ENCODE measurements at places on chromosomes 6 and 20.
A peak's percentile ranks its signal among the peaks of the same experiment; 100 is the strongest.

DNA sequence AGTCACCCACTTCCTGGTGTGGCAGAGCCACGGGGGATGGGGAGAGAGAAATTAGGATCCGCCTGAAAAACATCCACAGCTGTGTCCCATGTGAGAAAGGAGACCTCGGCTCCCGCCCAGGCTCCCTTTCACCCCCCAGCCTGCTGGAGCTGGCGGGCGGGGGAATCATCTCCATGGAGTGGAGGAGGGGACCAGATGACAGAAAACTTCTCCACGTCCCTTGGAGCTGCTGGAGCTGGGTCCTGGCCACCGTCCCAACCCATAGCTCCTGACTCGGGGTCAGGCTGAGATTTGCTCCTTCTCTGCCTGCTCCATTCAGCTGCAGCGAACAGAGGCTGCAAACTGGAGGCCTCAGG lies 113.8 kb downstream of the CEBPB start:
- no peak for DNase-seq

DNA sequence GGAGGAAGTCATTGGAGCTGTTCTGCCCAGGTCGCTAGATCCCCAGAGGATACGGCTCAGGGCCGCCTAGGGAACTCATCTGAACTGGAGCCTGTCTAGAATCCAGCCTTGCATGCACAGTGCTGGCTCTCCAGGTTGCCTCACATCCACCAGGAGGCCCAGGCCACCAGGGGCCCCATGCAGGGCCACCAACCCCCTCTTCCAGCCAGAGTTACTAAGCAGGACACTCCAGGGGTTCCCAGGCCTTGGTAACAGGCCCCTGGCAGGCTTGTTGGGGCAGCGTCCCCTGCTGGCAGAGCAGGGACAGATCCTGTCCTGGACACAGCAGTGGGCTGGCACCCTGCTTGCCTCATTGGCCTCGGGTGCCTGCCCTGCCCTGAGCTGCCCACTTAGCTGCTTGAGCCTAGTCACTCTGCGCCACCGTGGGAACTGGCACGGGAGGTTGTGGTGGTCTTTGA lies 35.3 kb downstream of the EFCAB8 start:
- DNase-seq = no peak

GRCh38 chr6:112749673-112750072 lies 402.5 kb downstream of the RFPL4B start:
- DNase-seq = no peak

DNA sequence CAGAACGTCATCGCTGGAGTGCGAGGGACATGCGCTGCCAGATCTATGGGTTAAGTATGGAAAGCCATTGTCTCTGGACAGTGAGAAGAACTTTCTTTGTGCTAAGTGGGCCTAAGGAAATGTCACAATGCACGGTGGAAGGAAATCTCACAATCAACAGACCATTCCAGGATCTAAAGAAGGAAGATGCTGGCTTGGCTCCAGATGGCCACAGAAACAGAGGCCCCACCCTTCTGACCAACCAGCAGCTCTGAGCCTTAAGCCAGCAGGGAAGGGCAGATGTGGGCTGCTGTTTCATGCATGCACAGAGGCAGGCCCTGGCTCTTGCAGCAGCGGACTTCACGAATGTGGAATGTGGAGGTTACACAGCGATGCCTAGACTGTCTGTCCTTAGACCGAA lies 156.3 kb downstream of the SOBP start:
- DNase-seq = no peak

- no peak for DNase-seq
Measured at GRCh38 chr6:67818322-67818721, 816.8 kb upstream of the ADGRB3 start.

GRCh38 chr6:39830444-39830843 lies 38.3 kb downstream of the DAAM2 start:
- DNase-seq = no peak

DNA sequence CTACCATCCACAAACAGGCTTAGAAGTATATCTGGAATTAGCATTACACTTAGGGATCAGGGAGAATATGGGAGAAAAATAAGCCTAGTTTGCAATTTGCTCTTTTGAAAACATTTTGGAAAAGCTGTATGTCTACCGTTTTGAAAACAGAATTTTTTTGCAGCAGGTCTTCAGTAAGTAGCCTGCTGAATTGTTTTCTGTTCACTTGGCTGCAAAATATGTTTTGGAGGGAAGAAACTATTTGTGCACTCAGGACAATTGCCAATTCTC lies 39.6 kb downstream of the ILRUN start:
- no peak for DNase-seq

GRCh38 chr6:133748628-133749027 lies 140.3 kb upstream of the TCF21 start:
- DNase-seq = no peak

GRCh38 chr6:134021396-134022122 lies 30.9 kb downstream of the SLC2A12 start:
- DNase-seq = no peak

GRCh38 chr6:31090973-31091364 lies 21.4 kb downstream of the C6orf15 start:
- no peak for DNase-seq

DNA sequence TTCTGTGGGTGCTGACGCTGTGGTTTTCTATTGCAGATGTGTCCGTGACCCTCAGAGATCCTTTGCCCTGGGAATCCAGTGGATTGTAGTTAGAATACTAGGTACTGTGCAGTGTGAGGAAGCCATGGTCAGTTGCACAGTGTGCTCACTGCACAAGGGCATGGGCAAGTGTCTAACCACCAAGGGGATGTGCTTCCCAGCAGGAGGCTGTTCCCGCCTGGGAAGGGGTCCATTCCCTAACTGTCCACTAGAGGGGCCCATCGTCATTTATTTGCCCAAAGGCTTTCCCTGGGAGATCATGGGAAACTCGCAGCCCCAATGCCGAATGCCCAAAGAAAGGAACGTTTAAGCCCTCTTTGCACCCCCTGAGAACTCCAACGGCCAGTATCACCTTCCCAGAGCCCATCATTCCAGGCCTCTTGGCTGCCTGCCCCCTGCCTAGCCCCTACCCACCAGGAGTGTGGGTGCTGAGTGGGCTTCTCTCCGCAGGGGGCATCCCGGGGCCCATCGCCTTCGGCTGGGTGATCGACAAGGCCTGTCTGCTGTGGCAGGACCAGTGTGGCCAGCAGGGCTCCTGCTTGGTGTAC lies 26.2 kb downstream of the SLCO4A1 start:
- DNase-seq = peak; percentile 84

- DNase-seq = no peak
Measured at GRCh38 chr6:129009851-129010250, 126.9 kb downstream of the LAMA2 start.

GRCh38 chr6:154542747-154543146 lies 32.3 kb upstream of the CNKSR3 start:
- no peak for DNase-seq

DNA sequence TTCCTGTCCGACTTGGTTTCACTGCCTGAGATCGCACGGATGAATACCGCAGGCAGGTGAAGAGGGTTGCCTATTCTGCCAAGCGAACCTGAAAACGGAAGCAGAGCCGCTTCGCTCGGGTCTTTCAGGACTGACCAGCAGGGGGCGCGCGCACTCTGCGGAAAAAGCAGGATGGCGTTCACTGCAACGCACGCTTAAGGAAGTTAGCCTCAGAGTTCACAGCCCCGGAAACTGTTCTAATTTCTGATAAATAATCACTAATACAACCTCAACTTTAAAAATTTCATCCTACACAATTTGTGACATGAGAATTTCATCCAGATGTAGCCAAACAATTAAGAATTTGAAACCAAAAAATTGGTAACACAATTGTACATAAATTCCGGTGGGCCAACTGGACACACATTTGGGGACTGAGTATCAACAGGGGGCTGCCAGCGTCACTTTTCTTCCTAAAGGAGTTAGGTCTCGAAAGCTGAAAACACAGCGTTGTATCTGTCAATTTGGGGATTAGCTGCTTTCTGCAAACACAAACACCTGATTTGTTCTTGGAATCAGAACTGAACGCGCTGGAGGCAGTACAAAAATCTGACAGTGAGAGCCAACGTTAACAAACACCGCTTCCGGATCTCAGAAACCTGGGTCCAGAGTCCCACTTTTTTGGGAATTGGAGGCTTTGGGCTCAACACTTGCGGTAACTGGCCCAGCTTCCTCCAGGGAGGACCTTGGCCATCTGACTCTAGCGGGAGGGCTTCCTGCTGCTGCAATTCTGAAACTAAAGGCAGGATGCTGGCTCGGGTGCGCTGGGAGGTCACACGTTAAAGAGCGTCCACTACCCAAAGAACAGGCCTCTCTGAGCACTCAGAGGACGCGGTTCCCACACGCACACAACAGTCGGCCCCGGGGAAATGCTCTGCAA lies 8.8 kb downstream of the PXDC1 start:
- DNase-seq = peak; percentile 76

DNA sequence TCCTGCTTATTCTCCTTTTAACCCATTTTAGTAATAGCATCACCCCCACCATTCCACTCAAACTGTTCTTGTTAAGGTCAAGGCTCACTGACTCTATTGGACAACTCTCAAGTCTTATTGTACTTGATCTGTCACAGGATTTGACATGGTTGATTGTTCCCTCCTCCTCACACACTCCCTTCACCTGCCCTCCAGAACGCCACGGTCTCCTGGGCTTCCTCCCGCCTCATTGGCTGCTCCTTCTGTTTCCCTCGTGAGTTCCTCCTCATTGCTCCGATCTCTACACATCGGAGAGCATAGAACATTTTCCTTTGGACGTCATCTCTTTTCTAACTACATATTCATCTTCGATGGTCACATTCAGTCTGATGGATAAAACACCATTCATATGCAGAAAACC lies 55.1 kb downstream of the STMND1 start:
- no peak for DNase-seq

DNA sequence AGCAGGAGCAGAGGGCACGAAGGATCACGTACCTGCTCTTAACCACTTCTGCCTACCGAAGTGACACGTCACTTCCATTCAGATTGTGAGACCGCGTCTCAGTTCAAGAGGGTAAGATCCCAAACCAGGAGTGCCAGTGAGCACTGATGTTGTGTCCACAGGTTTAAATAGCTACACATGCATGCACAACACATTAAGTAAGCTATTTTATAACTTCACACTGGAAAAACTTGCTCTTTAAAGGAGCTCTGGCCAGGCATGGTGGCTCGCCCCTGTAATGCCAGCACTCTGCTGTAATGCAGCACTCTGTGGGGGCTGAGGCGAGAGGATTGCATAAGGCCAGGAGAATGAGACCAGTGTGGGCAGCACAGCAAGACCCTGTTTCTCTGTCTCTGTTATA lies 21.1 kb downstream of the ABHD12 start:
- DNase-seq = no peak

DNA sequence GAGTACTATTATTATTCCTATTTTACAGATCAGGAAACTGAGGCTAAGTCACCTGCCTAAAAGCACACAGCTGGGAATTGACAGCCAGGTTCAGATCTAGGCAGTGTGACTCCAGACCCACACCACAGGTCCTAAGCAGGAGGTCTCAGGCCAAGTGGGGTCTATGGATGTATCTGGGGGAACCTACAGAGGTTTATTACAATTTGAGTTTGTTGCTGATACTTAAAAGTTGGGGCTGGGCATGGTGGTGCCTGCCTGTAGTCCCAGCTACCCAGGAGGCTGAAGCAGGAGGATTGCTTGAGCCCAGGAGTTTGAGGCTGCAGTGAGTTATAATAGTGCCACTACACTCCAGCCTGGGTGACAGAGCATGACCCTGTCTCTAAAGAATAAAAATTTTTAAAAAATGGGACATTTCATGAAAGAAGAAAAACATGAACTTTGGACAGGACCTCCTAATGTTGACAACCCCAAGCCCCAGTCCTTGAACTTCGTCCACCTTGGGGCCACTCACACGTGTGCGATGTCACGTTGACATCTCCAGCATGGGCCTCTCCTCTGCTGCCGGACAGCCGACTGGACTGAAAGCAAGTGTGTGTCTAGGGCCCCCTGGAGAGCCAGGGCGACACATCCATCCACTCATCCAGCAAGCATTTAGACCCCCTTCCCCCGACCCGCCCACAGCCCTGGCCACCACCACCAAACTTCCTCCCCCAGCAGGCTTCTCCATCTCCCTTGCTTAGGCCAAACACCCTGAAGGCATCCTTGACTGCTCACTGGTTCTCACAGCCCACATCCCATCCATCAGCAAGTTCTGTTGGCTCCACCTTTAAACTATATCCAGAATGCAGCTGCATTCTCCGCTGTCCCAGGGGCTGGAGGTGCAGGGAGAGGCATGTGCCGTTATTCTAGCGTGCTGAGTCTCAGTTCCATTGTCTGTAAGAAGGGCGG lies 40.0 kb downstream of the NOL4L start:
- DNase-seq = no peak

GRCh38 chr20:37690626-37691369 lies 3.0 kb upstream of the CTNNBL1 start:
- DNase-seq = no peak

GRCh38 chr6:139448998-139449610 lies 74.7 kb upstream of the CITED2 start:
- no peak for DNase-seq

DNA sequence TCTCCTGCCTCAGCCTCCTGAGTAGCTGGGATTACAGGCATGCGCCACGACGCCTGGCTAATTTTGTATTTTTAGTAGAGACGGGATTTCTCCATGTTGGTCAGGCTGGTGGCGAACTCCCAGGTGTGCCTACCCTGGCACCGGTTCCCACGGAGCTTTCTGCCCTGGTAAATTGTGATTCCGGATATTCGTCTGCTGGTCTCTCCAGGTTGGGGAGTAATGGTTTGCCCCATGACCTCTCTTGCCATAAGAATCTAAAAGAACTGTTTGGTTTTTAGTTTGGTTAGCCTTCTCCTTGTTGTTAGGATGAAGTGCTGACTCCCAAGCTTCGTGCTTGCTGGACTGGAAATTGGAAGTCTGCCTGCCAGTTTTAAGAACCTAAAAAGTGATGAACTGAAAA lies 223.8 kb downstream of the BCAS1 start:
- no peak for DNase-seq

DNA sequence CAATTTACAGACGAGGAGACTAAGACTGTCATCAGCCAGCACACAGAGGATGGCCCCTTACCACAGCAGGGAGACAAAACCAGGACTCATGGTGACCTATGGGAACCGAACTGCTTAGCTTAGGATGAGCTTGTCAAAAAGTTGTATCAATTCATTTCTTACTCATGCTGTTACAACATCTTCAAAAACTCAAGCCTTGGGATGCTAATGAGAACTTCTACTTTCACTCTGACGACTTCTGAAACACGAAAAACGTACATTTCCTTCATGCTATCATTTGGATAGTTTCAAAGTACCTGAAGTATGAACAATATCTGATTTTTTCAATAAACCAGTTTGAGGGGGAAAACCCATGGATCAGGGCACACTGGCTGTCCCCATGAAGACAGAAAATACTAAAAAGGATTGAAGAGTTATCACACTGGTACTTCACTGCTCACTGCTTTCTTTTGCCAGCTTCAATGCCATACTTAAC lies 31.9 kb downstream of the HIVEP2 start:
- no peak for DNase-seq

GRCh38 chr6:17276766-17277165 lies 4.4 kb upstream of the RBM24 start:
- no peak for DNase-seq

- no peak for DNase-seq
Measured at GRCh38 chr6:146071781-146072180, 42.9 kb downstream of the GRM1 start.

Data from globus pallidus (tissue), 1 donor.